ENCODE measurements at places on chromosomes 16 and 17. TPM values are rescaled to one million over a fixed set of nuclear protein-coding genes. Genes with fewer than 3 reads are reported as not detected.

CRYM gene
- total RNA-seq: 0.73 TPM

ADAD2 gene
- total RNA-seq: not detected

PYY gene
- not detected for total RNA-seq

USH1G gene
- not detected for total RNA-seq

SOX15 gene
- 10.9 TPM for total RNA-seq

CLDN7 gene
- not detected for total RNA-seq

RCVRN gene
- total RNA-seq: not detected

HLF gene
- total RNA-seq: 0.37 TPM

GPR179 gene
- 0.05 TPM for total RNA-seq

DNA sequence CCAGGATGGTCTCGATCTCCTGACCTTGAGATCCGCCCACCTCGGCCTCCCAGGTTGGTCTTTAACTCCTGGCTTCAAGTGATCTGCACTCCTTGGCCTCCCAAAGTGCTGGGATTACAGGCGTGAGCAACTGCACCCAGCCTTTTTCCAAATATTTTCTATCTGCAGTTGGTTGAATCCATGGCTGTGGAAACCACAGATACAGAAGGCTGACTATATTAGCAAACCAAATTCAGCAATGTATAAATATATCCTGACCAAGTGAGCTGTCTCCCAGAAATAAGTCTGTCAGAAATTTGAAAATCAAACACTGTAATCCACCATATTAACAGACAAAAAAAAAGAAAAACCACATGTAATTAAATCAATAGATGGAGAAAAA, 9.6 kb downstream of the CFDP1 start:
- DNase-seq: peak; percentile 64

GRCh38 chr16:84947996-84948850, 63.1 kb downstream of the ZDHHC7 start:
- no peak for DNase-seq

DNA sequence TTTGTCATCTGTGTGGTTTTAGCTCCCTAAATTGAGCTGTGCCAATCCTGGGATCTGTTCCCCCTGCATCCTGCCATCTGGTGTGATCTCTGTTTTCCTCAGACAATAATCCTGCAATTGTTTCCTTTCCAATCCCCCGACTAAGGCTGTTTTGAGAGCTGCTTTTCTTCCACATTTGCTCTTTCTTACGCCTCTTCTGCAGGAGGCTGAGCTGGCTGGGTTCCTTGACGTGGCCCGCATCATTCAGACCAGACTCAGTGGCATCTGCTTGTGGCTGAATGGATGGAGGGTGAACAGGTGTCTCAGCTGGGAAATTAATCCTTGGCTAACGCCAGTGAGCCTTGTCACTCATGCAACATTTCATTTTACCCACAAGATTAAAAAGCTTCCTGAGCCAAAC, 9.8 kb upstream of the MED9 start:
- DNase-seq: peak; percentile 85

DNA sequence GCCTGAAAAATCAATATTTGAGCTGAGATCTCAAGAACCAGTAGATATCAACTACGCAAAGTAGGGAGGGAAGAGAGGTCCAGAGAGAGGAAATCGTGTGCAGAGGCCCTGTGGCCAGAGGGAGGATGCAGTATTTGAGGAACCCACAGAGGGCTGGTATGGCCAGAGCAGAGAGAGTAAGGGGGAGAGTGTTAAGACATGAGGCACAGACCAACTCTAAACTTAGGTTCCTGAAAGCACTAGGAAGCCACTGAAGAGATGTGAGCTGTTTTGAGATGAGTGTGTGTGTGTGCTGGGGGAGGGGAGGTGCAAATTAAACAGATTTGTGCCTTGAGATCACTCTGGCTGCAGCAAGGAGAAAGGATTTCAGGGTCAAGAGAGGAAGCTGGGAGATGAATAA, 10.9 kb downstream of the SLC13A2 start:
- DNase-seq: no peak

GRCh38 chr17:34447406-34447805, 84.4 kb upstream of the CCL1 start:
- no peak for DNase-seq

DNA sequence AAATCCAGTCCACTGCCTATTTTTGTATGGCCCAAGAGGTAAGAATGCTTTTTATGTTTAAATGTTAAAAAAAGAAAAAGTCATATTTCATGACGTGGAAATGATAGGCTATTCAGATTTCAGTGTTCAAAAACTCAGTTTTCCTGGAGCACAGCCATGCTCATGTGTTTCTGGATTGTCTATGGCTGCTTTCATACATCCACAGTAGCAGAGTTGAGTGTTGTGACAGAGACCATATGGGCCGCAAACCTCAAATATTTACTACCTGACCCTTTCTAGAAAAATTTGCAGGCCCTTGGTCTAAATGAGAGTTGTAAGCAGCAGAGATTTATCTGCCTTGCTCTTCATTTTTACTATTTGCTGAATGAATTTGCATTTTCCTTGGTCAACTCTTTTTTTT, 264.1 kb downstream of the CBLN1 start:
- no peak for DNase-seq

- DNase-seq: no peak
Observed at GRCh38 chr16:52494621-52495020, 52.3 kb downstream of the TOX3 start.

DNA sequence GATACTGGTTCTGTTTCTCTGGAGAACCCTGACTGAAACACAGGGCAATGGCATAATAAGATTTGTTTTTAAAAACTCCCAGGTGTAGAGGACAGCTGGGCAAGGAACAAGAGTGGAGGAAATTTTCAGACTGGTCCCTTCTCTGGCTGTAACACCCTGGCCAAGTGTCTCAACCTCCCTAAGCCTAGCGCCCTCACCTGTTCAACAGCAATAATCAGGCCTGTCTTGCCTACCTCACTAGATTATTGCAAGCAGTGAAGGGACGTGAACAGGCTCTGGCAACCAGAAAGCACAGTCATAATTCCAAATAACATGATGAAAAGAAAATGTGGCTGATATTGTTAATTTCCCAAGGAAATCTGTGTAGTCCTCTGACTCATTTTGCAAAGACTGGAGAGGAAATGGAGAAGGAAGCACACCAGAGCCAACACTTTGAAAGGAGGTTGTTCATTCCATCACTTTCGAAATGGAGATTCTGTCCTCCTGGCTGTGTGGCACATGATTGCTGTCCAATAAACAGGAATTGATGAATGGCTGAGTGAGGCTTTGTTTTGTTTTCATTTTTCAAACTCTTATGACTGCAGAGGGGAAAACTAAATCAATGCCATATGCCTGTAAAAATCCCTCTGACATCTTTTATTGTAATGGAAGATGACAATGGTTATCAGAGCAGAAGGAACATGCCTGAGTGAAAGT, 87.5 kb upstream of the HLF start:
- DNase-seq: no peak

DNA sequence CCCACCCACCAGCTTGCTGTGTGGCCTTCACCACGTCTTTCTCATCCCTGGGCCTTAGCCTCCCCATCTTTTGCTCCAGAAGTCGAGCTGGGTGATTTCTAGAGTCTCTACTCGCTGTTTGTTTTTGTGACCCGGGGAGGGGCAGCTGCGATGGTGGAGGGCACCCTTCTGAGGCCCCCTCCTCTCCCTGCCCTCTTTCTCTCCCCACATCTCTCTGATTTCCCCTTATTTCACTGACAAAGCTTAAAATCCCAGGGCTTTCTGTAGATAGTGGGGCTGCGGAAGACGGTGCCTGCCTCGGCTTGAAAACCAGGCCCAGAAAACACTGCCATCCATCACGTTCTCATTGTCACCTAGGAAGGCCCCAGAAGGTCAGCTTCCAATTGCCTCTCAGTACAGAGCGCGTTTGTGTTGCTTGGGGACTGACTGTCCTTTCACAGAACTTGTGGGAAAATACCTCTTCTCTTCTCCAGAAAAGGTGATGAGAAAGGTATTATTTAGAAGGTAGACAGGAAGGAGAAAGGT, 95.1 kb downstream of the NTN1 start:
- DNase-seq: no peak

DNA sequence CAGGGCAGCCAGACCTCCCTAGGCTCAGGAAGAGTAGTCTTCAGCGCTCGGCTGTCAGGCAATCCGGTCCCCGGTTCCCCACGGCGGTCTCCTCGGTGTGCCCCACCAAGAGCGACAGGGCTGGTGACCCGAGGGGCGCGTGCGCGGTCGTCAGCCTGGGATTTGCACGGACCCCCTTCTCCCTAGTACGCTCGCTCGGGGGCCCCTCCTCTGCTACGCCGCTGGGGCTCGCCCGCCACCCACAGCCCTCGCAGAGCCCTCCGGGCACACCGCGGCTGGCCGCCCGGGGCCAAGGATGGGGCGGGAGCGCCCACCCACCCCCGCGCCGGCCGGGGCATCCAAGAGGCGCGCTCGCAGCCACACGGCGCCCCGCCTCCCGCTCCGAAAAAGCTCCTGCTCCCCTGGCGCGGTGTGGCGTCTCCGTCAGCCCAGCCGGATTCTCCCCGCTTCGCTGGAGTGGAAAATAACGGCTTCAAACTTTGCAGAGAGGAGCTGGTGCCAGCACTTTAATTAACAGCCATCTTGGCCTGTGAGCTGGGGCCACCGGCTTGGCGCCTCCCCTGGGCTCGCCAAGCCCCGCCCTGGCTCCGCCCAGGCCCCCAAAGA, 2.1 kb upstream of the C1QL1 start:
- DNase-seq: peak; percentile 41

DNA sequence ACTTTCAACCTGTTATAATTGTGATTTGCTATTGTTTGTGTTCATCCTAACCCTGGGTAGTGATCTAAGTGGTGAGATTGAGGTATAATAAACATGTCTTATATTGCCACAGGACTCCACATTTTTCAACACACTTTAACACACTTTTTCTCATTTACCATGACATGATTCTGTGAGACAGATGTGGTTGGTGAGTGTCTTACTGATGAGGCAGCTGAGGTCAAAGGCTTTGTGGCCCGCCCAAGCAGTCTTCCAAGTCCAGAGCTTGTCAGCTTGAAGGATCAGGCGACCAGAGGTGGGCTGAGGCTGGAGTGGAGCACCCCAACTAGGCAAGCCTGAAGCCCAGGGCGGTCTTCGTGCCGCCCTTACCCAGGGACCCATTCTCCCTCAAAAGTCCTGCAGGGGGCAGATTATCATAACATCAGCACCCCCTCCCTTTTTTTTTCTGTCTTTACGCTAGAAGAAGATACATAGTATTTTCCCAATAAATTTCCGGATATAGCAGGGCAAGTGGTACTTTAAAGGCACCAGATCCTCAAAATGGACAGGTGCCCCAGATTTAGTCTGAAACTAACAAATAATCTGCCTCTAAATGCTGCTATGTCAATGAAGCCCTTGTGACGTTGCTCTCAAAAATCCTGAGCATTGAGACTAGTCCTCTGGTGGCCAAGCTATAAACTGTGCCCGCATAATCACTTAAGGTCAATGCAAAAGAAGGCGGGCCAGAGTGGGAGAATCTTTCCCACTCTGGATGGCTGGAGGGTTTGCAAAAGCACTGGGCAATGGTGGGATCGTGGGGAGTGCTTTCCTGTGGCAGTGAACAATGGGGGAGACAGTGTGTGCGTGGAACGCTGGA, 21.1 kb downstream of the KCTD19 start:
- DNase-seq: no peak

GRCh38 chr17:8137645-8138373, 13.9 kb upstream of the HES7 start:
- DNase-seq: no peak

GRCh38 chr17:34606763-34607162, 27.4 kb downstream of the TMEM132E start:
- DNase-seq: no peak

- DNase-seq: peak; percentile 88
Observed at GRCh38 chr17:20955427-20956323, 87.1 kb downstream of the USP22 start.

- no peak for DNase-seq
Observed at GRCh38 chr16:75099738-75100602, 16.6 kb downstream of the LDHD start.

- peak; percentile 25 for DNase-seq
Observed at GRCh38 chr16:84294531-84295142, at the start of gene WFDC1. WFDC1 (plus strand) TSS chr16:84294878; CDS start chr16:84294972, 94 bp downstream.
